ENCODE measurements at places on chromosomes 3 and 15.
A peak's percentile ranks its signal among the peaks of the same experiment; 100 is the strongest.

GRCh38 chr3:144770915-144771351 is 799.3 kb downstream of the DIPK2A start:
- DNase-seq: no peak

DNA sequence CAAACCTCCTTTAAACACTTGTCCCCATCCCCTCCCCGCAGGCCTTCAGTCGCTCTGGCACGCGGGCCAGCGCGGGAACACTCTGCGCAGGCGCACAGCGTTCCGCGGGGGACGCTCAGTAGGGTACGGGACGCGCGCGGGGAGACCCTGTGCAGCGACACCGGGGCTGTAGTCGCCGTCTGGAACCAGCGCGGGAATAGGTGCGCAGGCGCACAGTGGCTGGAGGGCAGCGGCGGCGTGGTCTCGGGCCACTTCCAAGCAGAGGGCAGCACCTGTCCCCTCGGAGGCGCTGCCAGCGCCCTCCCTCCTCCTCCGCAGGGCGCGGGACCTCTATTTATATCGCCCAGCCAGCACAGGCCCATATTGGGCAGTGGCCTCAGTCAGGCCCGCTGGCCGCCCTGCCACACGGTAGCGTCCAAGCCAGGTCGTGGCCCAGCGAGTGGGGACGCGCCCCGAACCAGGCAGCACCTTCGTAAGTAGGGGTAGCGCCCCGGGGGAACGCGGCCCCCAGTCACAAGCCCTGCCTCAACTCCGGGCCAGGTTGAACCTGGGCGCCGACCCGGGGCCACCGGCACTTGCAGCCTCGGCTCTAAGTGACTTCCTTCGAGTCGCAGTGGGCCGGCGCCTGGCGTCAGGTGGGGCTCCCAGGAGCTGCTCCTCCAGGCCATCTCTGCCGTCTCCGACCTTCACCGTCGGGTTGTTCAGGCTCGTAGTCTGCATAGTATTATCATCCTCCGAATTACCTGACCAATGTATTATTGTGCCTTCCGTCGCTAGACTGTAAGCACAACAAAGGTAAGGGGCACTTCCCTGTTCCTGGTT is at the start of gene KBTBD12:
Gene KBTBD12, plus strand, starts transcription at position 118 of the 822 bp plus-strand sequence. CDS start 7,830 bp downstream, outside the sequence.
- no peak for DNase-seq

DNA sequence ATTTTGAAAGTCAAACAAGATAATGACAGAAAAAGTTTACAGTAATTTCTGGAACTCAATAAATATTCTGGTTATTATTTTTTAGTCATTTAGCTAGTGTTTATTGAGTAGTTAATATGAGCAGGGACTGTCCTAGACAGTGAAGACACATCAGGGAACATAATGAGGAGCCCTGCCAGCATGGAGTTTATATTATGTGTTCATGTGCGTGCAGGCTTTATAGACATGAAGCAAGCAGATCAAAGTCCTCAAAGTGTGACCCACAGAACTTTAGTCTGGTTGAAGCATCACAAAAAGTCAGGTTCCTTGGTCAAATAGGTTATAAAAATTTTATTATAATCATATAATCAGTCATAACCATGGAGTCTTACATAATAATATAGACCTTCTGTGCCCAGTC is 289.3 kb downstream of the CLSTN2 start:
- no peak for DNase-seq

GRCh38 chr3:195254454-195255175 is 16.3 kb downstream of the XXYLT1 start:
- no peak for DNase-seq

GRCh38 chr3:128286691-128287090 is 133.4 kb downstream of the EEFSEC start:
- DNase-seq: no peak

GRCh38 chr3:45105855-45106671 is 40.1 kb downstream of the CDCP1 start:
- peak; percentile 67 for DNase-seq
